ENCODE measurements at places on chromosomes 3 and 15.

DNA sequence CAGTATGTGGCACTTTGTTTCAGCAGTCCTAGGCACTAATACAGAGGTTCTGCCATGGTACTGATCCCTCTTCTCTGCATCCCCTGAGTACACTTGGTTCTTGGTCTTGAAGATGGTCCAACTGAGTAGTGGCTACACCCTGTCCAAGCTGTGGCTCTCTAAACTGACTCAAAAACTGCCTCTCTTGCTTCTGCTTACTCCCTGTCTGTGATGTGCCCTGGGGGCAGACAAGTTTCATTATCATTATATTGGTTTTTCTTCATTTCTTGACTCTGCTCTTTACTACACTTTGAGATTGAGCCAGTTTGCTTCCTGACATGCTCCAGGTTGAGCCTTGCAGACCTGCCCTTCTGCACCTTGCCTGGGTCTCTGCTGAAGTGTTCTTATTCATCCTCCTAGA is 18.9 kb upstream of the ST3GAL6 start:
- no peak for DNase-seq

- no peak for DNase-seq
These were observed 39.4 kb downstream of the KPNA1 start for GRCh38 chr3:122475316-122475715.

DNA sequence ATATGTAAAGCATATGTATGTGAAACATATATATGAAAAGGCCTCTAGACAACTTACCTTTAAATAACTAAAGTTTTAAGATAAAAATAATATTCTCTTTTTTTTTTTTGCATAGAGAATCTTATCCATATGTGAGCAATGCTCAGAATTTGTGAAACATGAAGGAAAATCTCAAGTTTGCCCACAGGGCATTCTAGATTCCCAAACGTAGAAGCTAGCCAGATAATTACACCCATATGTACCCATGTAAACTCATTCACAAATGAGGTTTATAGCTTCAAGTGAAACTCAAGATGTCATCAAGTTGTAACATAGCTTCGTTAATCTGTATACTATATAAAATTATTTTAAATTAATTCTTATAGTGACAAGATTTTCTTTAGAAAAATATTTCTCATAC is 537.3 kb upstream of the NR2F2 start:
- DNase-seq = no peak

GRCh38 chr3:104367000-104367399 is 999.7 kb upstream of the ALCAM start:
- DNase-seq = no peak

DNA sequence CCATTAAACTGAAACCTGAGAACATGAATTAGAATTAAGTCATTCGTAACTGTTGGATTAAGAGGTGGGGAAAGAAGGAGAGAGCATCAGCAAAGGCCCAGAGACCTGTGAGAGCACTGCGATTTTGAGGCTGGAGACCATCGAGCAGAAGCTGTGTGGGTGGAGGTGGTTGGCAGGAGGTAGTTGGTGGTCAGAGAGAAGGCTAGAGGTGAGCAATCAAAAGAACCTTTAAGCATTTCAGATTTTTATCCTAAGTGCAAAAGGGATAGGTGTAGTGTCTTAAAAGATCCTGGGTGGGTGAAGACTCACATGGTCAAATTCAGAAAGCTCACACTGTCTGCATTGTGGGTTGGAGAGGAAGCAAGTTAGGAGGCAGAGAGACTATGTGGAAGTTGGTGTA is 65.1 kb upstream of the TEX264 start:
- DNase-seq = no peak
